Activated naive CD8-positive, alpha-beta T cell treated with anti-CD3 and anti-CD28 coated beads, Interleukin-2, amount 10 ng/mL, durations not matched to agents 7 days and 5 days (primary cell): ENCODE measurements at places on chromosomes 4 and X. TPM values are rescaled to one million over a fixed set of nuclear protein-coding genes. Genes with fewer than 3 reads are reported as not detected.

FGD1 gene
- 0.06 TPM for total RNA-seq

DNAAF6 gene
- total RNA-seq: not detected

SAGE1 gene
- not detected for total RNA-seq

PHKA1 gene
- 0.47 TPM for total RNA-seq

CENPVL1 gene
- total RNA-seq: not detected

NCAPG gene
- 59.1 TPM for total RNA-seq
